Activated naive CD4-positive, alpha-beta T cell treated with anti-CD3 and anti-CD28 coated beads for 36 hours (primary cell): ENCODE measurements at places on chromosomes 2 and 18. TPM values are rescaled to one million over a fixed set of nuclear protein-coding genes. Genes with fewer than 3 reads are reported as not detected.

GRCh38 chr18:37179384-37179783, 350.5 kb downstream of the KIAA1328 start:
- no peak for DNase-seq
- no peak overlapping the region for H3K4me3 ChIP-seq
- no peak overlapping the region for H3K27ac ChIP-seq
- no peaks in the 10 kb centered on the region for H3K27me3 ChIP-seq

- H3K36me3 ChIP-seq = peaks cover 11% of the 10 kb centered on the region
- peak; percentile 45 for DNase-seq
- H3K4me3 ChIP-seq = no peak overlapping the region
- peaks cover 32% of the 10 kb centered on the region for H3K4me1 ChIP-seq
- peak overlapping the region; percentile 73 for H3K27ac ChIP-seq
These were observed 13.5 kb upstream of the REL start for GRCh38 chr2:60867848-60868247.

GRCh38 chr18:57916684-57917083, 113.6 kb upstream of the ATP8B1 start:
- DNase-seq = no peak
- no peaks in the 10 kb centered on the region for H3K36me3 ChIP-seq
- H3K4me1 ChIP-seq = peaks cover 10% of the 10 kb centered on the region
- H3K27me3 ChIP-seq = peaks cover 12% of the 10 kb centered on the region
- H3K4me3 ChIP-seq = no peak overlapping the region

DNA sequence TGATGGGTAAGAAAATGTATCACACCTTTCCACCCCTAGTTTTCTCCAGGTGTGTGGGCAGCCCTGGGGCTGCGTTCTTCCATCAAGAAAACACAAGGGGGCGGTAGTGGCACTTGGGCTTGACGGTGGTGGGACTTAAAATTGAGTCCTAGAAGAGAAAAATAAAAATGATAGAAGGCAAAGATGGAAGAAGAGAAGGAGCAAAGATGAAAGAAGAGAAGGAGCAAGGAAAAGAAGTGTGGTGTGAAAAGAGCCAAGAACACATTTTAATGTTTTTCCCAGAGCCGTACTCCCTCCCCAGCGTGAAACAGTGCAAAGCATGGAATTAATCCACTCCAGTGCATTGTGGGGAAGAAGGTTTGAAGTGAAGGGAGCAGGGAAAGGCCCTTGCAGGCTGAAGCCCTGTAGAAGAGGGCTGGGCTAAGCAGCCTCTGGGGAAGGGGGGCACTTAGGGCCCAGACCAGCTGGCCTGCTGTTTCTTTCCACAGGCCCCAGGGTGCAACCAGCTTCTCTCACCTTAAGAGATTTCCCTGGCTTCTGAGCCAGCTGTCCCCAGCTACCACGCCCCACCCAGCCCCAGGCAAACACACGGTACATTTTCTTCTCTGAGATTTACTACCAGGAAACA, 256.8 kb downstream of the RNF152 start:
- H3K27ac ChIP-seq = no peak overlapping the region
- peak; percentile 59 for DNase-seq
- H3K27me3 ChIP-seq = peaks cover 11% of the 10 kb centered on the region

- H3K4me1 ChIP-seq = peaks cover 6% of the 10 kb centered on the region
- no peak for DNase-seq
- no peaks in the 10 kb centered on the region for H3K27me3 ChIP-seq
- no peak overlapping the region for H3K4me3 ChIP-seq
- H3K27ac ChIP-seq = no peak overlapping the region
These were observed 172.5 kb downstream of the MYO1B start for GRCh38 chr2:191417746-191418145.

DNA sequence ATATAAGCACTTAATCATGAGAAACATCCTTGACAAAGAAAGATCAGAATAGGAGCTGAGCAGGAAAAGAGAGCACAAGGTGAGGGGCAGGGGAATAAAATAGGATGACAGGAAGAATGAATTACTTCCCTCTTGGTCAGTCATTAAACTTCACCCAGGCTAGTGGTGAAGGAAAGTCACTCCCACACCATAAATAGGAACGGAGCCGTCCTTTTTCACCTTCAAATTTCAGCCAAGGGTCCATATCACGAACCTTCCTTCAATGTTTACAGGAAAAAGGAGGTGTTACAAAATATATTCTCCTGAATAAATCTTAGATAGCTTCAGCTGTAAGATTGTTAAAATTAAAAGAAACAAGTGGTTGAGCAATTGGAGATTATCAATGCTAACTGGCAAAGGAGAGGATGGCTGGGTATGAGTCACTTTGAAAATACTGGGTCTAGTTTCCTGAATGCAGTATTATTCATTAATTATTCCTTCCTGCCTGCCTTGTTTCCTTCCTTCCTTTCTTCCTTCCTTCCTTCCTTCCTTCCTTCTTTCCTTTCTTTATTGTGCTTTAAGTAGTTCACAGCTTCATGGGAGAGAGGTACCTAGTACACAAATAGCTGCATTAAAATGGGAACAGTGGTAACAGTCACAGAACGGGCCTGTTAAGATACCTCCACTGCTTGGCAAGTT, 292.3 kb upstream of the ID2 start:
- peaks cover 2% of the 10 kb centered on the region for H3K4me1 ChIP-seq
- no peaks in the 10 kb centered on the region for H3K36me3 ChIP-seq
- no peak for DNase-seq

DNA sequence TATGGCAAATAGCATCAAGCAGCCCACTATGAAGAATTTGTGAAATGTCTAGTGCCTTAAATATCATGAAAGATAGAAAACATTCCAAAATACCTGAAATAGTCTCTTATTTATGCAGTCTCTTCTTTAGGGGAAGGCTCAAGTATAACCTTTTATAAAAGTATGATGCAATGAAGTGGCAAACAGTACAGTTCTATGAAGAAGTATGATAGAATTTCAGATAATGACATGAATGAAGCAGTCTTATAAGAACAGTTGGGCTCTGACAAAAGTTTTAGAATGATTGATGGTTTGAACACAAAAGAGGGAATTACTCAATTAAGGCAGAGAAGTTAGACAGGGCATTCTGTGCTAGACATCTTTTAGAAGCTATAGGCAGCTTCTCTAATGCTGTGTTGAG, 1791.8 kb upstream of the PIK3C3 start:
- H3K36me3 ChIP-seq = no peaks in the 10 kb centered on the region
- no peaks in the 10 kb centered on the region for H3K27me3 ChIP-seq
- DNase-seq = no peak
- no peaks in the 10 kb centered on the region for H3K4me1 ChIP-seq
- H3K27ac ChIP-seq = no peak overlapping the region

DNA sequence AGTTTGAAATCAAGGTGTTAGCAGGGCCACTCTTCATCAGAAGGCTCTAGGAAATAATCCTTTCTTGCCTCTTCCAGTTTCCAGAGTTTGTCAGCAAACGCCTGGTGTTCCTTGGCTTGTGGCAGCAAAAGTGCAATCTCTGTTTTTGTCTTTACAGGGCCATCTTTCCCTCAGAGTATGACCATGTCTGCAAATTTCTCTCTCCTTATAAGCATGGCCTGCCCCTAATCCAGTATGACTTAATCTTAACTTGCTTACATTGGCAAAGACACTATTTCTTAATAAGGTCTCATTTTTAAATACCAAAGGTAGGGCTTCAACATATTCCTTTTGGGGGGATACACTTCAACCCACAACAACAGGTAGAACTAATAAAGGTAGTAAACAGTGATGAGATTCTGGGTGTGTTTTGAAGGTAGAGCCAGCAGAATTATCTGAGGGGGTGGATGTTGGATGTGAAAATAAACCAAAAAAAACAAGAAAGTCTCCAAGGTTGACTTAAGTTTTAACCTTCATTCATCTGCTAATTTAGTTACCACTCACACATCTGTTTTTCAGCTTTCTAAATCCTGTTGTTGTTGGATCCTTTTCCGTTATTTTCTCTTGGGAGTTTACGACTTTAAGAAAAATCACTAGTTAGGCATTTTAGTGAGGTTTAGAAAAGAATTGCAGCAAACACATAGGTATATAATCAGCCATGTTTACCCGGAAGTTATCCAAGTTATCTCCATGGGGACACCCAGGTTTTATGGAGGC, 234.4 kb upstream of the FIGN start:
- H3K4me3 ChIP-seq = no peak overlapping the region
- no peaks in the 10 kb centered on the region for H3K27me3 ChIP-seq
- DNase-seq = no peak

GRCh38 chr2:216733046-216733445, 37.7 kb upstream of the IGFBP5 start:
- H3K4me3 ChIP-seq = no peak overlapping the region
- no peaks in the 10 kb centered on the region for H3K4me1 ChIP-seq
- no peak for DNase-seq
- H3K36me3 ChIP-seq = no peaks in the 10 kb centered on the region

- peaks cover 48% of the 10 kb centered on the region for H3K4me1 ChIP-seq
- H3K27ac ChIP-seq = no peak overlapping the region
- DNase-seq = peak; percentile 17
These were observed 54.3 kb downstream of the RAB10 start for GRCh38 chr2:26088038-26088643.

DNA sequence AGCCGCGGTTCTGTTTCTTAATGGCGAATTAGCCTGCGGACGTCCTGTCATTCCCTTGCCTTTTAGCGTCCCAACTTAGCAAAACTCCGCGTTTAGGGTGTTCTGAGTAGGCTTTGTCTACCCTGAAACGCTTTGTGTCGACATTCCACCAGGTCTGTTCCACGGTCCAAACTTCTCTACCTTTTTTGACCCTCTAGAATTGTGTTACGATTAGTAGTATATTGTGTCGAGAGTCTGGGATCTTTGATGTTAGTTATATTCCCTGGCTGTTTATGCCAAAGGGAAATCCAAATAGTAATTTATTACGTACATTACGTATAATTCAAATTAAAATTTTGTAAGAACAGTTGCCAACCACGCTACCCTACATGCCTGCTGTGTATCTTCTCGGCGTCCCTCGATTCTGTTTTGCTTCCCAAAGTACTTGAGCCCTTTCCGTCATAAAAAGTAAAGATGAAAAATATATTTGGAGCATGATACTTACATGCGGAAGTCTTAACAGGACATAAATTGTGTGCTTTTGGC, 495 bp upstream of the TTC32 start:
- H3K27me3 ChIP-seq = peaks cover 10% of the 10 kb centered on the region
- peaks cover 42% of the 10 kb centered on the region for H3K4me1 ChIP-seq
- H3K36me3 ChIP-seq = peaks cover 1% of the 10 kb centered on the region
- peak overlapping the region; percentile 81 for H3K4me3 ChIP-seq
- peak overlapping the region; percentile 99 for H3K27ac ChIP-seq

GRCh38 chr2:46269001-46269400, 28.2 kb upstream of the EPAS1 start:
- no peaks in the 10 kb centered on the region for H3K36me3 ChIP-seq
- H3K27me3 ChIP-seq = no peaks in the 10 kb centered on the region
- no peak overlapping the region for H3K4me3 ChIP-seq
- H3K27ac ChIP-seq = no peak overlapping the region
- H3K4me1 ChIP-seq = peaks cover 13% of the 10 kb centered on the region

The GPR75 gene
- total RNA-seq = 0.35 TPM

The TLX2 gene
- 0.10 TPM for total RNA-seq

The DOK6 gene
- not detected for total RNA-seq

The RBM45 gene
- 5.7 TPM for total RNA-seq

The DNAH6 gene
- 0.07 TPM for total RNA-seq
